CD4-positive, alpha-beta T cell treated with Interleukin-15 for 1 hour (primary cell): ENCODE measurements at places on chromosomes 16 and 17.

DNA sequence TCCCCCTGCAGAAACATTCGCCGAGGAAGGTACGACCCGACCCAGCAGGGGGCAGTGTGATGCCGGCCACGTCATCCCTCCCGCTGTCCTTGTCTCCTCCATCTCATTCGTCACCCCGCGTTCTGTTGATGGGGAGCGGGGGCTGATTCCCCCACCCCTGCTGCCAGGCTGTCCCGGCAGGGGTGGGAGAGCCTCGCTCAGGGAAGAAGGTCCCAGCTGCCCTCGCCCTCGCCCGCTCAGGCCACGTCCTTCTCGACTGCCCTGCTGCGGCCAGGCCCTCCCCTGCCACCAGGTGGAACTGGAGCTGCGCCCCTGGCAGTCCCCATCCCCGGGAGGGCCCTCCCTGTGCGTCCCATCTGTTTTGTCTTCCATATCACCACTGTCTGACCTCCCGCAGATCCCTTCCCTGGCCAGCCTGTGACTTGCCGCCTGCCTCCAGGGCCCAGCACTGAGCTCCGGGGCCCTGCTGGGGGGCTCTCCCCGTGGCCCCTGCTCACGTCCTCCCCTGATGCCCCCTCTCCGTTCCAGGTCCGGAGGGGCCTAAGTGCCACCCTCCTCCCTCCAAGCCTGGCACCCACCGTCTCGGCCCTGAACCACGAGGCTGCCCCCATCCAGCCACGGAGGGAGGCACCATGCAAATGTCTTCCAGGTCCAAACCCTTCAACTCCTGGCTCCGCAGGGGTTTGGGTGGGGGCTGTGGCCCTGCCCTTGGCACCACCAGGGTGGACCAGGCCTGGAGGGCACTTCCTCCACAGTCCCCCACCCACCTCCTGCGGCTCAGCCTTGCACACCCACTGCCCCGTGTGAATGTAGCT lies 20.6 kb downstream of the ADAM11 start:
- peak; percentile 78 for DNase-seq

- no peak for DNase-seq
These were observed 15.6 kb upstream of the TEX2 start for GRCh38 chr17:64278614-64279013.

DNA sequence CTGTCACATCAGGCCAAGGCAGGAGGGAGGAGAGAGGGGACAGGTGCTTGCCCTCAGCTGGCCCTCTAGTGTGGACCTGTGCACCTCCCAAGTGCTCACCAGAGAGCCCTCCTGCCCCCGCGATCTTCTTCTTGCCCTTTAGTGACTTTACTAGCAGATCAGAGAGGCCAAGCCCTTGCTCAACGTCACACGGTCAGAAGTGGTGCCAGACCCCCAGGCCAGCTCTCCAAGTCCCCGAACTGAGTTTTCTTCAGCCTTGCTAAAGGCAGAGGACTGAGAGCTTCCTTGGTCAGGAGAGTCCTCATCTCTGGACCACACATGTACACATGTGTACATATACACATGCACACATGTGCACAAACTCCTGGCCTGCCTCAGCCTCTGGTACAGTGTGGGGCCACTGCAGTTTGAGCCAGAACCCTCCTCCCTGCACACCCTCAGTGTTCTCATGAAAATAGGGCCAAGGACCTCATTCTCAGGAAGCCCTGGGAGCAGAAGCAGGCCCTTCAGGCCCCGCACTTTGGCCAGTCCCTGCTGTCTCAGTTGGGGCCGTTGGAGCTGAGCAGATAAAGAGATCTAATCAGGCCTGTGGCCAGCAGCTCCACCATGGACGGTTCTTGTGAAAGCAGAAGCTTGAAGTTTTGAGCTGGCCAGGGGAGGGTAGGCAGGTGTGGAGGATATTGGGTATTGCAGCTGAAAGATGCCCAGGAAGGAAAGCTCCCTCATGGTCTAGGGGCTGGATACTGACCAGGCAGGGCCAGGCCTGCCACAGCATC lies 7.4 kb upstream of the EPX start:
- DNase-seq: no peak

- DNase-seq: no peak
These were observed 20.8 kb downstream of the ZFPM1 start for GRCh38 chr16:88473666-88474534.

DNA sequence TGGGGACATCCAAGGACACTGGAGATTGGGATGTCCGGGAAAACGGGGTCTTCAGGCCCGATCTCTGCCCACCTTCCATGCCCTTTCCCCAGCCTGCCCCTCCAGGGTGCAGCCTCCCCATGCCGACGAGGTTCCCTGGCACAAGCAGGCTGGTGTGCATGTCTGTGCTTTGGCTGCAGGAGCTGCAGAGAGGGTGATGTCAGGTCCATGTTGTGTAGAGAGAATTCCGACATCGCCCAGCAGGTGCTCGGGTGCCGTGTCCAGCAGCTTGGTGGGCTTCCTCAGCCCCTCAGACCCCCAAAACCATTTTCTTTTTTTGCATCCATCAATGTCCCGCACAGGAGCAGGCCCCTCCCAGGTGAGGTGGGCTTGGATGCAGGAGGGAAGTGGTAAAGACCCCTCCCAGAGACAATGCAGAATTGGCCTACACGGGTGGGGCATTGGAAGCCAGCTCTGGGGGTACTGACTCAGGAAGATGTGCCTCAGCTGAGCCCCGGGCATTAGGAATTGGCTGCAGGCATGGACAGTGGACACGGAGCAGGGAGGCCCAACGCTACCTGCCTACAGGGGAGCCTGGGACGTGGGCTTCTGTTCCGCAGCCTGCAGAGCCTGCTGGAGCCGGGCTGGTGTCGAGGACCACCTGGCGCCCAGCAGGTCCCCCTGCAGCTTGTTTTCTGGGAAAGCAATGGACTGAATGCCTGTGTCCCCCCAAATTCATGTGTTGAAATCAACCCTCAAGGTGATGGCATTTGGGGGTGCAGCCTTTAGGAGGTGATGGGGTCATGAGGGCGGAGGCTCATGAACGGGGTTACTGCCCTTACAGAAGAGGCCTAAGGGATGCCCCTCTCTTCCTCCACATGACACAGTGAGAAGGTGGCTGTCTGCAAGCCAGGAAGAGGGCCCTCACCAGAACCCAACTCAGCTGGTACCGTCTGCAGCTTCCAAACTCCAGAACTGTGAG lies 97.5 kb downstream of the METRNL start:
- DNase-seq: no peak

GRCh38 chr17:62600805-62601204 lies 26.7 kb upstream of the MRC2 start:
- DNase-seq: no peak

DNA sequence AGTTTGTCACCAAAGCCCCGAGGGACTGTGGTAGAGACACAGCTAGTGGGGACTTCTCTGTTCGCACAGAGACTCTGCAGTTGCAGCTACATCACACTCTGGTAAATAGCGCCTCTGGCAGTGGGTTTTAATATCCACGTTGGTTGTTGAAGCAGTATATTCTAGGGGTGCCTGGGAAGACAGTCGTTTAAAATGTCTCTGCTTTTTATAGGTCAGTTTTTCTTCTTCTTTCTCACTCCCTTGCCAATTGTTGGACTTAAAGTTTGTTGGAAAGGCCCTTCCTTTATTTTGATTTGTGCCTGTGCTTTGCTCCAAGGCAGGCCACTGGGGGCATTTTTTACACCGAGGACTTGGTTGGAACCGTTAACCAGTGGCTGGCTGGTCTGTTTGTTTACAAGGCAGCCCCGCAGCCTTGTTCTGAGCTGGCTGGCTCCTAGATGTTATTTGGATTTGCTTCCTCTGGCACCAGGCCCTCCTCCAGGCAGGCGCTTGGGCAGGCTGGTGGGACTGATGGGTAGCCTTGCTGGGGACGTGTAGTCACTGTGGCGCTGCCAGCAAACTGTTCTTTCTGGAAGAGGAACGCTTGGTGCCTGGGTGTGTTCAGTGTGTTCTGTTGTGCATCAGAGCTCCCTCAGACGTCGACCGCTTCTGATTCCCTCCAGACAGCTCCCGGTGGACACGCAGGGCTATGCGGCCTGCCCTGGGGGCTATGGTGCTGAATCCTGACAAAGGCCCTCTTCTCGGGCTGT lies 218.2 kb upstream of the CHMP6 start:
- no peak for DNase-seq

GRCh38 chr17:14815079-14815478 lies 450.0 kb downstream of the PMP22 start:
- DNase-seq: no peak

DNA sequence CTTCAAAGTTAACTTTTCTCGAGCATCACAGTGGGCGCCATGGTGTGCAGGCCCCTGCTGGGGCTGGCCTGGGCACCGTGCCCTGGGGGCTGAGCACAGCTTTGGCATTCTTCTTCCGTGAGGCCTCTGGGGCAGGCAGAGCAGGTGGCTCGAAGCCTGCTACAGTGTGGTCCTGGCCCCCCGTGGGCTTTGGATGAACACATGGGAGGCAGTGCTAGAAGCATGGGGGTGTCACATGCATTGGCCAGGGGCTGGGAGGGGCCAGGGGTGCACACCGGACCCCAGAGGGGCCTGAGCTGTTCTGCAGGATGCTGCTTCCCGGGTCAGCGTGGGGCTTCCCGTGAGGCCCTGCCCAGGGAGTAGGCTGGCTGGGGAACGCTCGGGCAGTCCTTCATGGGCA lies 12.1 kb upstream of the C16orf74 start:
- DNase-seq: no peak

- peak; percentile 78 for DNase-seq
These were observed 141.2 kb downstream of the AATF start for GRCh38 chr17:37089956-37090355.

DNA sequence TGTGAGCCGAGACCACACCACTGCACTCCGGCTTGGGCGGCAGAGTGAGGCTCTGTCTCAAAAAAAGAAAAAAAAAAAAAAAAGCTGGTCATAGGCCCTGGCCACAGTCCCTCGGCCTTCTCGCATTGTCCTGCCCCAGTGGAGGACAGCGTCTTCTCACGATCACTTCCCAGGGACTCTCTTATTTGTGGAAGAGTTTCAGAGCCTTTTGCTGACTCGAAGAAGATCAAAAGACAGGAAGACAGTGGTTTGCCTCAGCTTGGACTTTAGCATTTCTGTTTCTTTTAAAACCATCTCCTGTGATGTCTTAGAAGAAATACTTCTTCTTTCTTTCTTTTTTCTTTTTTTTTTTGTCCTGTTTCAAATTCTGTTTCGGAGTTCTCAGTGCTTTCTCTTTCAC lies 210.0 kb downstream of the FTO start:
- no peak for DNase-seq

- DNase-seq: peak; percentile 20
These were observed at the start of gene PIPOX for GRCh38 chr17:29042679-29043538. Gene PIPOX, plus strand, starts transcription at chr17:29043141. Its CDS starts 85 bp downstream, at chr17:29043226.

DNA sequence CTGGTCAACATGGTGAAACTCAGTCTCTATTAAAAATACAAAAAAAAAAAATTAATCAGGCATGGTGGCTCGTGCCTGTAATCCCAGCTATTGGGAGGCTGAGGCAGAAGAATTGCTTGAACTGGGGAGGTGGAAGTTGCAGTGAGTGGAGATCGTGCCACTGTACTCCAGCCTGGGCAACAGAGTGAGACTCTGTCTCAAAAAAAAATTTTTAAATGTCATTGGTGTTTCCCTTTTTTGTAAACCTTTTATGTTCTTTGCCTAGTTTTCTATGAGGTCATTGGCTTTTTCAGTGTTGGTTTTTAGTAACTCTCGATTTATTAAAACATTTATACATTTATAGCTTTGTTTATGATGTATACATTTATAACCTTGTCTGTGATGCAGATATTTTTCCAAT lies 18.2 kb downstream of the NLRC5 start:
- no peak for DNase-seq
